ENCODE measurements at places on chromosomes 2 and 18.

GRCh38 chr2:201854841-201855240 is 48.5 kb downstream of the CDK15 start:
- no peak for DNase-seq

DNA sequence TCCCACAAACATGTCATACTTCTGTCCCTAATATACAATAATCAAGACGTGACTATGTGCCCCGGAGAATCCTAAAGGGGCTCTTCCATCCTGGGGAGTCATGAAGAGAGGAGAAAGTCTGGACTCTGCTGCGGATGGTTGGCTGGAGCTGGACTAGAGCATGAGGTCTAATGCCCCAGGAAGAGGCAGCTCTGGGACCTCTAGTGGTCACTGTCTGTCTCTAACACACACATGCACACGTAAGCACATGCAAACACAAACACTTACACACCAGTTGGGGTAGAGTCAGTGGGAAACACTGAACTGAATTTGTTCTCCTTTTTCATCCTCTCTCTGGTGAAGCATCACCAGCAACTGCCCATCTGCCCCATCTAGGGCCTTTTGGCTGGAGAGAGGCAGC is 271.6 kb downstream of the TDRD15 start:
- no peak for DNase-seq

- no peak for DNase-seq
Observed at GRCh38 chr2:221883976-221884375, 311.9 kb upstream of the EPHA4 start.

DNA sequence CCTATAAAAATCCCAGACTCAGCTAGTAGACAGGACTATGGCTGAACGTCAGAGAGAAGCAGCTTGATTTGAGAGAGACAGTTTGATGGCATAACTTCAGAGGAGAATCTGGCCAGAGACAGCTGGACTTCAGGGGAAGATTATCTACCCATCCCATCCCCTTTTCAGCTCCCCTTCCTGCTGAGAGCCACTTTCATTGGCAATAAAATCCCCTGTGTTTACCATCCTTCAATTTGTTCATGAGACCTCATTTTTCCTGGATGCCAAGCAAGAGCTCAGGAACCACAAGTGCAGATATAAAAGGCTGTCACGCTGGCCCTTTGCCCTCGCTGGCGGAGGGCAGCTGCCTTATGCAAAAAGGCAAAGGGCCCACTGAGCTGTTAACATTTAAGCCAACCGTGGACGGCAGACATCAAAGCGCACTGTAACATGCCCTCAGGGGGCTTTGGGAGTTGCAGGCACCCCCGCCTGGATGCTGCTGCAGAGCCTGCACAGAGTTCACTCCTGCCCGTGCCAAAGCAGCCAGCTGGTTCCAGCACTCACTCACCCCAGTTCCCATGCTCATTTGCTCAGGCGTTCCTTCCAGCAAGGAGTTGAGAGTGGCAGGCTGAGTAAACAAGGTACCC is 164.3 kb upstream of the PGAP1 start:
- no peak for DNase-seq

Data from colonic mucosa (tissue), 4 donors.